ENCODE measurements at places on chromosomes 2 and 18. TPM values are rescaled to one million over a fixed set of nuclear protein-coding genes. Genes with fewer than 3 reads are reported as not detected.

IL18RAP gene
- total RNA-seq, result not detected

PKDCC gene
- total RNA-seq, result 147 TPM

CYP27A1 gene
- total RNA-seq, result 25.6 TPM

GATA6 gene
- total RNA-seq, result 51.6 TPM

INO80B gene
- total RNA-seq, result 9.2 TPM

PROKR1 gene
- not detected for total RNA-seq

TUBA3D gene
- not detected for total RNA-seq

SULT1C2 gene
- not detected for total RNA-seq

CKAP2L gene
- 2.1 TPM for total RNA-seq

MOCOS gene
- 4.7 TPM for total RNA-seq

ONECUT2 gene
- total RNA-seq, result under 0.01 TPM

GLB1L gene
- 8.4 TPM for total RNA-seq

DSC3 gene
- 0.38 TPM for total RNA-seq

BCL11A gene
- total RNA-seq, result 0.08 TPM

NEU2 gene
- total RNA-seq, result not detected

IL1A gene
- total RNA-seq, result not detected

MOGAT1 gene
- not detected for total RNA-seq

ZEB2 gene
- 187 TPM for total RNA-seq

RSAD2 gene
- total RNA-seq, result 0.82 TPM

REG3A gene
- total RNA-seq, result not detected

CPO gene
- 0.47 TPM for total RNA-seq

INHA gene
- total RNA-seq, result under 0.01 TPM

PSMA8 gene
- not detected for total RNA-seq

RAD51AP2 gene
- under 0.01 TPM for total RNA-seq

MARCHF4 gene
- total RNA-seq, result 0.12 TPM

FHOD3 gene
- 7.0 TPM for total RNA-seq

CNGA3 gene
- total RNA-seq, result under 0.01 TPM

RABL2A gene
- 22.8 TPM for total RNA-seq

ABHD3 gene
- 7.8 TPM for total RNA-seq

VSNL1 gene
- 0.23 TPM for total RNA-seq

C1GALT1C1L gene
- 0.30 TPM for total RNA-seq

KLHL41 gene
- 0.15 TPM for total RNA-seq

Data from smooth muscle cell of the coronary artery (primary cell).